Breast epithelium (tissue), 4 donors: ENCODE measurements at places on chromosomes 5 and 9.

DNA sequence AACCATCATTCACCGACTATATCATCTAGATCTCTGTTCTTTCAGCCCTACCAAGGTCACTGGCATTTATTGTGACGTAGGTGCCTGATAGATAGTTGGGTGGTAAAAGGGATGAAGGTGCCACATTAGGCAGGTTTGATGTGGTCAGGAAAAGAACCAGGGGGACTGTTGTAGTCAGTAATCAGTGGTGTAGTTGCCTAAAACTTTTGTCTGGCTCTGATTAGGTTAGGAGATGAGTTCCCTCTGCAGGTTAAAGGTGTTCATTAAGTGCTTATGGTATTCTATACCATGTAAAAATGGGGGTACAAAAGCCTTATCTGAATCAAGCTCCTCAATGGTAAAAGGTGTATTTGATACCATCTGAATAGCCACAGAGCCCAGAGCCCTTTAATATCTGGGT lies 55.6 kb downstream of the KCNN2 start:
- no peaks in the 10 kb centered on the region for H3K27me3 ChIP-seq
- H3K4me3 ChIP-seq, result no peak overlapping the region
- H3K4me1 ChIP-seq, result no peaks in the 10 kb centered on the region
- H3K27ac ChIP-seq, result no peak overlapping the region

GRCh38 chr5:72498284-72498683 lies 8.9 kb downstream of the ZNF366 start:
- H3K4me3 ChIP-seq, result no peak overlapping the region
- H3K27ac ChIP-seq, result no peak overlapping the region
- no peaks in the 10 kb centered on the region for H3K36me3 ChIP-seq
- no peaks in the 10 kb centered on the region for H3K4me1 ChIP-seq
- H3K27me3 ChIP-seq, result no peaks in the 10 kb centered on the region

- H3K36me3 ChIP-seq, result no peaks in the 10 kb centered on the region
- H3K4me1 ChIP-seq, result no peaks in the 10 kb centered on the region
- no peak overlapping the region for H3K4me3 ChIP-seq
- no peaks in the 10 kb centered on the region for H3K27me3 ChIP-seq
- H3K27ac ChIP-seq, result no peak overlapping the region
Observed at GRCh38 chr9:115133649-115134048, 15.7 kb upstream of the TNC start.

DNA sequence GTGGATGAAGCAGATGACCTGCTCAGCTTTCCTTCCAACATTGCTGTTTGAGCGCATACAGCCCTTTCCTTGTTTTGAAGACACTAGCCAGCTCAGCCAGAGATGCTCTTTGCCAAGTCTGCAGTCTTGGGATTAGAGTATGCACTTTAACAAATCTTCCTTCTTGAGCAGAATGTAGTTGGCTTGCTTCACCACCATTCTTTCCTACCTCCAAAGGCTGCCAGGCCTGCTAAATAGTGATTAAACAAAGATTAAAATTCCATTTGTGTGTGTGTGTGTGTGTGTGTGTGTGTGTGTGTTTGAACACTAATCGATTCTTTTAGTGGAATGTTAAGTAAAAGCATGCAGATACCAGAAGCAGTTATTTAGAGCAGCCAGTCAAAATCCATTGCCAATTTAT lies 97.6 kb downstream of the GALNT10 start:
- peak overlapping the region; percentile 85 for H3K27ac ChIP-seq
- no peak overlapping the region for H3K4me3 ChIP-seq
- no peak for DNase-seq
- no peaks in the 10 kb centered on the region for H3K36me3 ChIP-seq
- H3K4me1 ChIP-seq, result no peaks in the 10 kb centered on the region

DNA sequence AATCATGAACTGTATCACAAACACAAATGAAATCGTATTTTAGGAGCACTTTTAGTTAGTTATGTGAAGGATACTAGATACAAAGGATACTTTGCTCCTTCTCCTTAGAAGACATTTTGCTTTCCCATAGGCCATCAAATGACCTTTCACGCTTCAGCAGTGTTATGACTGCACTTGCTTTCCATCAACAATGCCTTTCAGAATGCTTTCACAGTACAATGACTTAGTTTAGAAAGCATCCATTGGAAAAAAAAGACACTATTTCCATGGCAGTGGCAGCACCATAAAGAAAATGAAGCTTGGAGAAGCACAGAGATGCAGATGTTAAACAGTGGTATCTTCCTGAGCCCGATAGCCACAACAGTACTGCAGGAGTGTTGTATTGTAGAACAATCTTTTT lies 203.9 kb downstream of the PCSK1 start:
- no peaks in the 10 kb centered on the region for H3K36me3 ChIP-seq
- H3K27ac ChIP-seq, result no peak overlapping the region
- no peak overlapping the region for H3K4me3 ChIP-seq
- H3K4me1 ChIP-seq, result no peaks in the 10 kb centered on the region
- no peaks in the 10 kb centered on the region for H3K27me3 ChIP-seq

DNA sequence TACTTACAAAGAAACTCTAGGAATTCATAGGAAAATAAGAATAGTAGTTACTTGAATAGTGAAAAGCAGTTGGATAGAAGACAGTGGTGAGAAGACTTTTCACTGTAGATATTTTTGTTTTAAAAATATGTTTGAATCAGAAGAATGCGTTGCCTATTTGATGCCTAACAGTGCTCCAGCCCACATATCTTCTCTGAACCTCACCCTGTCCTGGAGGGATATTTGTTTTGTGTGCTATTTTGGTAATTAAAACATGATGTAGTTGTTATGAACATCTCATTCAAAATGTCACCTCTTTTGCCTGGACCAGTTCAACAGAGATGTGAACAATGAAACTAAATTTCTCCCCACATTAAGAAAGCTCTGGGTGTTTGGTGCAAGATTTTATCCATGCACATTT lies 87.6 kb downstream of the CARTPT start:
- H3K36me3 ChIP-seq, result no peaks in the 10 kb centered on the region
- no peak for DNase-seq
- H3K4me3 ChIP-seq, result no peak overlapping the region
- H3K27ac ChIP-seq, result no peak overlapping the region
- H3K27me3 ChIP-seq, result no peaks in the 10 kb centered on the region

DNA sequence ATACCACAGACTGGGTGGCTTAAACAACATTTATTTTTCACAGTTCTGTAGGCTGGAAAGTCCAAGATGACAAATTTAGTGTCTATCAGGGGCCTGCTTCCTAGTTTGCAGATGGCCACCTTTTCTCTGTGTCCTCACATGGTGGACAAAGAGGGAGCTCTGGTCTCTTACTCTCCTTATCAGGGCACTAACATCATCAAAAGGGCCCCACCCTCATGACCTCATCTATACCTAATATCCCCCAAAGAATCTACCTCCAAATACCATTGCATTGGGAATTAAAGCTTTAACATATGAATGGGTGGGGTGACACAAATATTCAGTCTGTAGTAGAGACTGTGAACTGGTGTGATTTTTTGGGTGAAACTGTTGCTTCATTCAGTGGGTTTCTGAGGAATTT lies 78.1 kb downstream of the C7 start:
- no peaks in the 10 kb centered on the region for H3K4me1 ChIP-seq
- DNase-seq, result no peak
- H3K27me3 ChIP-seq, result no peaks in the 10 kb centered on the region
- no peak overlapping the region for H3K4me3 ChIP-seq
- no peaks in the 10 kb centered on the region for H3K36me3 ChIP-seq

DNA sequence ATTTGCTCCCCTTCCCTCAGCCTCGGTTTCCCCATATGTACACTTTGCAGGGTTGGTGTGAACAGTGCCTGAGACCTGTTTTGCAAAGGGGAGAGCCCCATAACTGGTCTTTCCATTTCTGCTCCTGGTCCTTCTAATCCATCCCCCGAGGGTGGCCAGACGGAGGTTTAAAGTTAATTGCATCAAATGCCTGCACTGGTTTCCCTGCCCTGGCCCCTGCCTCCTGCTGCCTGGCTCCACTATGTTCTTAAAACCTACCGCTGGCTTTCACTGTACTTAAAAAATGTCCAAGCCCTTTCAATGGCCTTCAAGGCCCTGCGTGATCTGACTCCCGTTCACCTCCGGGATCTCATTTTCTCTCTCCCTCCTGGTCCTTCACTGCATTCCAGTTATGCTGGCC lies 183.0 kb downstream of the RGS3 start:
- no peaks in the 10 kb centered on the region for H3K36me3 ChIP-seq
- no peaks in the 10 kb centered on the region for H3K27me3 ChIP-seq
- H3K4me3 ChIP-seq, result no peak overlapping the region
- no peak for DNase-seq
- H3K27ac ChIP-seq, result no peak overlapping the region
- no peaks in the 10 kb centered on the region for H3K4me1 ChIP-seq

GRCh38 chr9:128946571-128947276 lies 679 bp downstream of the DOLK start:
- peak overlapping the region; percentile 92 for H3K27ac ChIP-seq
- H3K36me3 ChIP-seq, result no peaks in the 10 kb centered on the region
- peak overlapping the region; percentile 89 for H3K4me3 ChIP-seq

- H3K27ac ChIP-seq, result no peak overlapping the region
- no peaks in the 10 kb centered on the region for H3K4me1 ChIP-seq
- DNase-seq, result no peak
- H3K36me3 ChIP-seq, result no peaks in the 10 kb centered on the region
Observed at GRCh38 chr5:45692481-45692880, 3.7 kb downstream of the HCN1 start.

DNA sequence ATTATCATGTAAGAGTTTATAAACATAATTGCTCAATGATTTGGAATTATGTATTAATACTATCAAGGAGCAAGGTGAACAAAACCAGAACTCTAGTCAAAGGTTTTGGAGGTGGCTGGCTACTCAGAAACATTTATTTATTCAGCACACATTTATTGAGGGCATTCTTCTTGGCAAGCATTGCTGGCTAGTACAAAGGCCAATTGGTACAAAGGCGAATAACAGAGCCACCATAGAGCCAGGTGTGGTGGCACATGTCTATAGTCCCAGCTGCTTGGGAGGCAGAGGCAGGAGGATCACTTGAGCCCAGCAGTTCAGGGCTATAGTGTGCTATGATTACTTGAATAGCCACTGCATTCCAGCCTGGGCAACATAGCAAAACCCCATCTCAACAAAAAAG lies 242.1 kb downstream of the CWC27 start:
- DNase-seq, result no peak
- no peak overlapping the region for H3K4me3 ChIP-seq
- no peak overlapping the region for H3K27ac ChIP-seq
- H3K4me1 ChIP-seq, result no peaks in the 10 kb centered on the region
- no peaks in the 10 kb centered on the region for H3K27me3 ChIP-seq

- H3K4me1 ChIP-seq, result no peaks in the 10 kb centered on the region
- no peak overlapping the region for H3K27ac ChIP-seq
- H3K36me3 ChIP-seq, result no peaks in the 10 kb centered on the region
- no peak overlapping the region for H3K4me3 ChIP-seq
- no peaks in the 10 kb centered on the region for H3K27me3 ChIP-seq
Observed at GRCh38 chr9:123887837-123888236, 42.1 kb downstream of the DENND1A start.

GRCh38 chr5:178355671-178356070 lies 123.1 kb upstream of the PHYKPL start:
- peaks cover 22% of the 10 kb centered on the region for H3K27me3 ChIP-seq
- DNase-seq, result no peak
- H3K36me3 ChIP-seq, result no peaks in the 10 kb centered on the region
- H3K4me1 ChIP-seq, result peaks cover 5% of the 10 kb centered on the region

- no peak overlapping the region for H3K27ac ChIP-seq
- DNase-seq, result no peak
- H3K4me1 ChIP-seq, result no peaks in the 10 kb centered on the region
- H3K27me3 ChIP-seq, result no peaks in the 10 kb centered on the region
- H3K36me3 ChIP-seq, result no peaks in the 10 kb centered on the region
Observed at GRCh38 chr9:108742191-108742590, 113.6 kb downstream of the ACTL7B start.

- no peaks in the 10 kb centered on the region for H3K27me3 ChIP-seq
- no peaks in the 10 kb centered on the region for H3K4me1 ChIP-seq
- DNase-seq, result no peak
- peak overlapping the region; percentile 94 for H3K27ac ChIP-seq
- H3K4me3 ChIP-seq, result peak overlapping the region; percentile 25
Observed at GRCh38 chr9:96875461-96876142, 21.3 kb upstream of the ZNF782 start.

- DNase-seq, result no peak
- no peaks in the 10 kb centered on the region for H3K36me3 ChIP-seq
- no peaks in the 10 kb centered on the region for H3K27me3 ChIP-seq
- H3K4me1 ChIP-seq, result no peaks in the 10 kb centered on the region
- no peak overlapping the region for H3K27ac ChIP-seq
- no peak overlapping the region for H3K4me3 ChIP-seq
Observed at GRCh38 chr5:44945743-44946142, 137.0 kb downstream of the MRPS30 start.

GRCh38 chr5:7094626-7095025 lies 301.3 kb upstream of the ADCY2 start:
- H3K27ac ChIP-seq, result no peak overlapping the region
- H3K36me3 ChIP-seq, result no peaks in the 10 kb centered on the region
- no peaks in the 10 kb centered on the region for H3K27me3 ChIP-seq

GRCh38 chr9:77005216-77005615 lies 14.2 kb upstream of the FOXB2 start:
- H3K36me3 ChIP-seq, result no peaks in the 10 kb centered on the region
- no peak overlapping the region for H3K27ac ChIP-seq
- peaks cover 5% of the 10 kb centered on the region for H3K27me3 ChIP-seq
- H3K4me1 ChIP-seq, result no peaks in the 10 kb centered on the region
- H3K4me3 ChIP-seq, result no peak overlapping the region

GRCh38 chr9:94149696-94150095 lies 65.4 kb downstream of the PTPDC1 start:
- H3K27me3 ChIP-seq, result no peaks in the 10 kb centered on the region
- no peaks in the 10 kb centered on the region for H3K36me3 ChIP-seq
- H3K4me3 ChIP-seq, result no peak overlapping the region

- H3K36me3 ChIP-seq, result no peaks in the 10 kb centered on the region
- no peaks in the 10 kb centered on the region for H3K27me3 ChIP-seq
- DNase-seq, result no peak
- H3K27ac ChIP-seq, result no peak overlapping the region
Observed at GRCh38 chr5:118653183-118653582, 335.2 kb downstream of the DTWD2 start.

DNA sequence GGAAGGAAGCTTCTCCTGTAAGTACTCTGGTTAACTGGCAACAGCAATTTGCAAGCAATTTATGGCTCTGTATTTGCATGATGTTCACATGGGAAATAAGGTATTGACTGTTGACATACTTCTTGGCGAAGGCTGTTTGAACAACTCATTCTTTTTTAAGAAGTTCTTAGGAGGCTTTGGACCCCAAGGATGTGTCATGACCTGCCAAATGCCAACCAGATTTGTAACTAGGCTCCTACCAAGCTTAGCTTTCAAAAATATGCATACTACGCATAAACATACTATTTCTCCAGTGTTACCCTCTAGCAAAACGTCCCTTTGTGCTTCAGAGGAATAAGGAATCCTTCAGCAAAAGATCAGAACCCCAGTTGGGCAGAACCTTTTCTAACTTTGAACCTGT lies 165.2 kb upstream of the MSX2 start:
- no peaks in the 10 kb centered on the region for H3K27me3 ChIP-seq
- H3K4me1 ChIP-seq, result no peaks in the 10 kb centered on the region
- no peak overlapping the region for H3K27ac ChIP-seq
- DNase-seq, result no peak

- DNase-seq, result no peak
- no peak overlapping the region for H3K27ac ChIP-seq
- no peak overlapping the region for H3K4me3 ChIP-seq
- no peaks in the 10 kb centered on the region for H3K27me3 ChIP-seq
- no peaks in the 10 kb centered on the region for H3K4me1 ChIP-seq
Observed at GRCh38 chr9:87701491-87701890, 24.4 kb upstream of the CTSL start.

- no peaks in the 10 kb centered on the region for H3K36me3 ChIP-seq
- H3K4me1 ChIP-seq, result no peaks in the 10 kb centered on the region
- no peak for DNase-seq
- no peak overlapping the region for H3K4me3 ChIP-seq
Observed at GRCh38 chr5:14270209-14270702, 127.1 kb downstream of the TRIO start.
